Foreskin melanocyte (primary cell): ENCODE measurements at places on chromosomes 11 and 22.

DNA sequence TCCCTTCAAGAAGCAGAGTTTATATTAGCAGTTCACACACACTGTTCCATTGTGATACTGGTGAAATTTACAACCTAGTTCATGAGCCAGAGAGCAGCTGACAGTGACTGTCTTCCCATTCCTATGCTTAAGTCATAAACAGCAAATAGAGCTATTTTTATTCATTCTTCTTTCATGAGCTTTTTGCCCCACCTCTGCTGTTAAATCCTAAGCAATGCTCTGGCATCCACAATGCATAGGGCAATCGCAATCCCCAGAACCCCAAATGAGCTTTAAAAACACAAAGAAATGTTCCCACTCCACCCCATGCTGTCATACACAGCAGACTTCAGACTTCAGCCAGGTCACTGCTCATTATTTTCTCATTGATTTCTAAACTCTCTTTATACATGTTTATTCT is 307.5 kb downstream of the ETS1 start:
- DNase-seq = peak; percentile 93

GRCh38 chr11:77198440-77198849 is 70.4 kb downstream of the MYO7A start:
- no peak for DNase-seq

DNA sequence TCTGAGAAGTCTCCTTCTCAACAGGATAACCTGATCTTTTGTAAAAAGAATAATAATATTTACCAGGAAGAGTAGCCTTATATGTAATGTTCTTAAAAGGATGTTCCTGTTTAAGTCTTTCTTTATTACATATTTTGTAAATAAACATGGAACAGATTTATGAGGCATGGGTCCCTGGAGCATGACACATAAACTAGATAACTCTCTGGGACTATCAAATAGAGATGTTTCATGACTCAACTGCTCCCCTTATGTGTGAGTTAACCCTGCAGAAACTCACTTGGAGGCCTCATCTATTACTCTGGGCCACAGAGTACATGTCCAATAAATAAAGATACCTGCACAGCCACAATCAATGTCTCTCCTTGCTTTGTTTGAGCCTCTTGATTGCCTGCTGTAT is 64.6 kb downstream of the GDPD4 start:
- DNase-seq = no peak

GRCh38 chr11:4605057-4605456 is 3.0 kb downstream of the TRIM68 start:
- DNase-seq = no peak

- DNase-seq = no peak
Measured at GRCh38 chr11:47981667-47982404, 1.5 kb downstream of the PTPRJ start.

DNA sequence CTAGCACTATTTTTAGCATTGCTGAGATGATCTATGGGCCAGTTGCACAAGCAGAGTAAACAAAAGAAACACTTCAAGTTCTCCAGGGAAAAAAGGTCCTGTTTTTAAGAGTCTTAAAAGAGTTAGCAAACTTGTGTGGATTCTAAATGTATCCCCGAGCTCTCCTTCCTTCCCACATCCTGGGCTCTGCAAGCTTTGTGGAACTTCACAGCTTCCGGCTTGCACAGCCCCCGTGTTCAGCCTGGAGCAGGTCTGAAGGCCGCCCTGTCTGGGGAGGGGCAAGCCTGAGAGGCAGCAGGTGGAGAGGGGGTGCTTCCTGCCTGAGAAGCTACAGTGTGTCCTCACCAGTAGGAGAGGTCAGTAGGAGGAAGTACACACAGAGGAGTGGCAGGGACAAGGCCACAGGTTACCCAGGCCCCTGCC is 35.1 kb upstream of the SUSD2 start:
- DNase-seq = peak; percentile 62

DNA sequence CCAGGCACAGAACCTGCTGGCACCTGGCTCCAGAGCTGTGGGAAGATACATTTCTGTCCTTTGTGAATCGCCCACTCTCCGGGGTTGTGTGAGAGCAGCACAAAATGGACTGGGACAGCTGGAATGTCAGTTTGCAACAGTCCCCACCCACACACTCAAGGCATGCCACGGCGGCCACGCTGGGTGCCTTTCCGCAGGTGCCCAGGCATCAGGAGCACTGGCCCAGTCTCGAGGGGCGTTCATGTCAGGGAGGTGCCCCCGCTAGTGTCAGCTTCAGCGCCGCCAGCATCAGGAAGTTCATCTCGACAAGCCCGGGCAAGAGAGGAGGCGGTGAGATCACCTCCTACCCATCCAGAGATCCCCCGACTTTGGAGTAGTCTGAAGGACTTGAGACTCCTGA is 2.1 kb downstream of the TP53AIP1 start:
- DNase-seq = no peak

GRCh38 chr11:133266986-133267385 is 265.3 kb downstream of the OPCML start:
- DNase-seq = no peak

GRCh38 chr11:71154261-71154805 is 98.0 kb downstream of the SHANK2 start:
- DNase-seq = no peak

- no peak for DNase-seq
Measured at GRCh38 chr11:47688111-47688510, 27.1 kb downstream of the AGBL2 start.

- no peak for DNase-seq
Measured at GRCh38 chr11:129637473-129637872, 178.2 kb upstream of the TMEM45B start.

DNA sequence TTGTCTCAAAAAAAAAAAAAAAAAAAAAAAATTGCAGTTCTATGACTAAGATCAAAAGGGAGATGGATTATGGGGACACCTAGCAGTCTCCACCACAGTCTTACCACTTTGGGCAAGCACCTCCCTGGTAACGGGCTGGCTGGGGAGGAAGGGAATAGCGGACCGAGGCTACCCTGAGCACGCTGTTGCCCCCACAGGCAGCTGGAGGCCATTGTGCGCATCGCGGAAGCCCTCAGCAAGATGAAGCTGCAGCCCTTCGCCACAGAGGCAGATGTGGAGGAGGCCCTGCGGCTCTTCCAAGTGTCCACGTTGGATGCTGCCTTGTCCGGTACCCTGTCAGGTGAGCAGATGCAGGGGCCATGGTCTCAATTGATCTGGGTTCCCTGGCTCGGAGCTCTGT is 21.2 kb downstream of the MCM5 start:
- DNase-seq = no peak

DNA sequence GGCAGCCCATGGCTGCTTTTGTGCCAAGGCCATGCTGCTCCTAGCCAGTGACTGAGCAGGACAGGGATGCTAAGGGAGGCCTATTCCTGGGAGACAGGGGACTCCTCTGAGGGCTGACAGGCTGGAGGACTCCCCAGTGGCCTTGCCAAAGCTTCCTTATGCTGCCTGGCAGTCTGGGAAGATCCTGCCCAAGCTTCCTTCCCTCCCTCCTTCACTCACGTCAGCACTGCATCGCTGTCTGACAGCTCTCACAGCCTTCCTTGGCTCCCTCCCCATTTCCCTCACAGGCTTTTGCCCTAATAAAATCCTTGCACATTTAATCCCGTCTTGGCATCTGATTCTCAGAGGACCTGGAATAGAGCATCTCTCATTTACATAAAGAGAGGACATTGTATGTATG is 26.5 kb downstream of the HTR3A start:
- DNase-seq = no peak

DNA sequence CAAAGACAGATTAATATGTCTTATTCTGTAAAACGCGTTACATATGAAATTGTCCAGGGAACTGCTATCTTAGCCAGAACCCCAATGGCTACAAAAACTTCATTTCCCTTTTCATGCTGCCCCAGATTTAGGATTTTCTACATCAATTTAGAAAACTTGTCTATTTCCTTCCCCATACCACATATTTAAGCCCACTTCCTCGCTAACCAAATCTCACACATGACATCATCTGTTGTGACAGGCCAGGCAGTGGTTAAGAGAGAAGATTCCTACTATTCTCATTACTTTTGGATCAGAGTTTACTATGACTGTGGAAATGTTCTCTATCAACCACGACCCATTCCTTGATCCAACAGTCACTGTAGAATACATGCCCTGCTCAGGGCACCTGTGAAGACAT is 15.9 kb downstream of the CCDC82 start:
- DNase-seq = no peak

GRCh38 chr11:70497536-70498075 is 99.3 kb downstream of the CTTN start:
- DNase-seq = no peak

- no peak for DNase-seq
Measured at GRCh38 chr11:17859552-17859951, 125.0 kb downstream of the KCNC1 start.

DNA sequence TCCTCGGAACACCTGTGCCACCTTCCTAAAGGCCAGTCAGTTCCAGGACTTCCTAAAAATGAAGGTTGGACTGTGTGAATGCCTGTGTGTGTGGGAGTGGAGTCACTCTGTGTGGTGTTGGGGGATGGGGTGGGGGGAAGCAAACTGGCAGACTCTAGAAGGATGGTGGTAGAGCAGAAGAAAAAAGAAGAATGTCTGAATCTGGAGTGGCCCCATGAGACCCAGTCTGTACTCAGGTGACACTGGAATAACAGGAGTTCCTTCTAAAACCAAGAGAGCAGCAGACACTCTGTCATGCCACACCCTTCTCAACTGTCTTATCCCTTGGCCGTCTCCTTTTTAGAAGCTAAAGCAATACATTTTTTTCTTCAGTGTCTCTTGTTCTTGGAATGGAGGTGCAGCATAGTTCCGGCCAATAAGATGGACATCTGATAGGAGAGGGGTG is 82.9 kb downstream of the MAML2 start:
- no peak for DNase-seq

DNA sequence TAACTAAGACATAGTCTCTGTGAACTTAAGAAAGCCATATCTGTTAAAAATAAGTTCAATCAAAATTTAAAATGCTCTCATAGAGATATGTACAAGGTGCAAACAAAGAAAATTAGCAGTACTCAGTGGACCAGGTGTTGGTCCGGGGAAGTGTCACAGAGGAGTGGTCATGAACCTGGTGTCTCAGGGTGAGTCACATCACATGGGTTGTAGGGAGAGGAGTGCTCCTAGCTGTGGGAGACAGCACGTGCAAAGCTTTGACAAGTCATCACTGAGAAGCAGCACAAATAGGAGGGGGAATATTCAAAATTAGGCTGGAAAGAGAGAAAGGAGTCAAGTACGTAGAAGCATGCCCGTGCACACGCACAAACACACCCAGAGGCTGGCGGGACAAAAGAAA is 438.1 kb downstream of the NTM start:
- DNase-seq = no peak

GRCh38 chr11:32379719-32380118 is 55.6 kb downstream of the WT1 start:
- DNase-seq = no peak

- no peak for DNase-seq
Measured at GRCh38 chr11:71311928-71312510, 59.6 kb upstream of the SHANK2 start.

GRCh38 chr11:35641171-35641897 is 21.2 kb upstream of the TRIM44 start:
- no peak for DNase-seq

GRCh38 chr11:68958211-68958610 is 22.6 kb downstream of the MRGPRD start:
- no peak for DNase-seq

DNA sequence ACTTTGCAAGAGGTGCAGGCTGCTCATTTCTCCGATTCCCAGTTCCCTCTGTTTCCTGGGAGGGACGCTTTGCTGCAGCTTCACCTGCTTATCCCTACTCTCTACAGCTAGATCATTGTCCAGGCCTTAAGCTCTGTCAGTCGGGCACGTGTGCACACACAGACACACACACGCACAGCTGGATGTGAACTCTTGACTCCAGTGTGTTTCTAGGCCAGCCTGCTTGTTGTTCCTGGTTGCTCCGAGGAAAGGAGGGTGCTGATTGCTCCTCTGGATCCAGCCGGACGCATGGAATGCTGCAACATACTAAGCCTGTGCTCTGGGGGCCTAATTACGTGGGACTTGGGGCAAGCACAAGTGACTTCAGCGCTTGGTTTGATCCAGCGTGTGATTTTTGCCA is 19.7 kb downstream of the ZNRF3 start:
- no peak for DNase-seq

- peak; percentile 77 for DNase-seq
Measured at GRCh38 chr11:87878373-87878825, 296.8 kb downstream of the RAB38 start.

DNA sequence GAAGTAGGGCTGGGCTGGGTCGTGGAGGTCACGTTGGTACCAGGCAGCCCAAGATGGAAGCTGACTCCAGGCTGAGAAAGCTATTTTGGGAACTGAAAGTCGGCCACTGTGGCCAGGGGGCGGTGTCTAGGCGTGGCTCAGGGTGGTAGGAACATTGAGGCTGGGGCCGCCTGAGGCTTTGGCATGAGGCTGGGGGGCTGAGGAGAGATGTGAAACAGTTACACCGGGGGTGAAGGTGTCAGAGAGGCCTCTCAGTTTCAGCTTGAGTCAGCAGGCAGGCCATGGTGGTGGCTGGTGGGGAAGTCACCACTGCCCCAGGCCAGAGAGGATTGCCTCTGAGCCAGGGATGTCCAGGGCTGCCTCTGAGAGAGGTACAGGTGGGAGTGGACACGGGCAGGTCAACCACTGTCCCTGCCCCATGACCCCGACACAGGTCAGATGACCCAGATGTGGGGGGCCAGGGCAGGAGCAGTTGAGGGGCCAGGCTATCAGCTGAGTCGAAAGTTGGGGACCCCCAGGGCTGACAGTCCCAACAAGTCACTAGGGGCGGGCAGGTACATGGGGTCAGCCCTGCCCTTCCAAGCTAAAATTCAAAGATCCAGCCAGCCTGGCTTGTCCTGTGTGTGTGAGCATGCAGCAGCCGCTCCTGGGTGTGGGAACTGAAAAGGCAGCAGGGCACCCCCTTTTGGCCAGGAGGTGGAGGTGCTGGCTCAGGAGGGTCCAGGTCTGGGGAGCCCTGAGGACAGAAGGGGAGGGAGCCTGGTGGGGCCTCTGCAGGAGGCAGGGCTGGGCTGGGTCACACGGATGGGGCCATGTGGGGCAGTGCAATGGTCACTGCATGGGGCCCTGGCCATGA is 7.2 kb downstream of the KCNK7 start:
- no peak for DNase-seq

DNA sequence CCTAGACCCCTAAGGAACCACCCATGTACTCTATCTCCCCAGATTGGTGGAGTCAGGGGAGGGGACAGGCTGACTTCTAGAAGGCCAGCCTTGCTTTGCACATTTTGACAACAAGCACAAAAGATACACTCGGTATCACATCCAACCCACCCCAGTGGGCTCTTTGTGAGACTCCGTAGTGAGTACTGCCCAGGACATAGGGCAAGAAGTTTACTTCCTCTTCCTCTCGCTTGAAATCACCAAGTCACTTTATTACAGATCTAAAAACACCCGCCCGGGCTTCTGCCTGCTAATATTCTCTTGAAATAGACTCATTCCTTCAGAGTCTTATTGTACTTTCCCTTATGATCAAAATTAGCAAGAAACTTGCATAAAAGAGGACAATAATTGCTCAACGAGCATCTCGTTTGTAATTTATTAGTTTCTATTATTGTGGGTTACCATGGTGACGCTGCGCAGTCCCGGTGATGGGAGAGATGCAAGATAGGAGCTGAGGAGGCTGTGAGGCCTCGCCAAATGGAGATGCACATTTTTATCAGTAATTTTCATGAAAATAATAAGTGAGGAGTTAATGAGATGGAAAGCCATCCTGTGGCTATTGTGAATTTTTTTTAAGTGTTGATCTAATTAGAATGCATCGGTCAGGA is 96.9 kb downstream of the FEZ1 start:
- no peak for DNase-seq
